ENCODE measurements at places on chromosomes 12 and 14.

- DNase-seq = no peak
These were observed 666.6 kb downstream of the NRXN3 start for GRCh38 chr14:78836777-78837176.

GRCh38 chr12:53298164-53298563 lies 1.3 kb upstream of the MYG1 start:
- no peak for DNase-seq

- DNase-seq = no peak
These were observed 965 bp upstream of the NOS1 start for GRCh38 chr12:117362391-117362790.

DNA sequence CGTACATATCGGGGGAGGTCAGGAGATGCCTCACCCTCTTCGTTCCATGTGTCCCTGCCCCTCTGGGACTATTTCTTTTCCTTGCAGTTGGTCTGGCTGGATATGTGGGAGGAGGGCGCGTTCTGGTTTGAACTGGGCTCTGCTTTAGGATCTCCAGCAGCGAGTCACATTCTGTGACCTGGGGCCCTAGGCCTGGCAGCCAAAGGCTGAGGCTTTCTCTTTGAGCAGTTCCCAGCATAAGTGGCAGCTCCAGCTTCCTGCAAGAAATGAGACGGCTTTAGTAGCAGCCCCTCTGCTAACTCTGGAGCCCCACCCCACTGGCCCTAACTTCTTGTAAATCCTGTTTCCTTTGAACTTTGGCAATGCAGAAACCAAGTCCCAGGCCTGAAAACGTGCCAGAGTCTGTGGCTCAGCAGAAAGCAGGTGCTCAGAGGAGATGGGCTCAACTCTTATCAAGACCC lies 274.8 kb downstream of the DPF3 start:
- DNase-seq = no peak

- DNase-seq = no peak
These were observed 22.4 kb downstream of the ARG2 start for GRCh38 chr14:67641902-67642749.

GRCh38 chr14:85471744-85472143 lies 58.2 kb upstream of the FLRT2 start:
- DNase-seq = no peak

- no peak for DNase-seq
These were observed 115.3 kb upstream of the PLXNC1 start for GRCh38 chr12:94033101-94033500.

DNA sequence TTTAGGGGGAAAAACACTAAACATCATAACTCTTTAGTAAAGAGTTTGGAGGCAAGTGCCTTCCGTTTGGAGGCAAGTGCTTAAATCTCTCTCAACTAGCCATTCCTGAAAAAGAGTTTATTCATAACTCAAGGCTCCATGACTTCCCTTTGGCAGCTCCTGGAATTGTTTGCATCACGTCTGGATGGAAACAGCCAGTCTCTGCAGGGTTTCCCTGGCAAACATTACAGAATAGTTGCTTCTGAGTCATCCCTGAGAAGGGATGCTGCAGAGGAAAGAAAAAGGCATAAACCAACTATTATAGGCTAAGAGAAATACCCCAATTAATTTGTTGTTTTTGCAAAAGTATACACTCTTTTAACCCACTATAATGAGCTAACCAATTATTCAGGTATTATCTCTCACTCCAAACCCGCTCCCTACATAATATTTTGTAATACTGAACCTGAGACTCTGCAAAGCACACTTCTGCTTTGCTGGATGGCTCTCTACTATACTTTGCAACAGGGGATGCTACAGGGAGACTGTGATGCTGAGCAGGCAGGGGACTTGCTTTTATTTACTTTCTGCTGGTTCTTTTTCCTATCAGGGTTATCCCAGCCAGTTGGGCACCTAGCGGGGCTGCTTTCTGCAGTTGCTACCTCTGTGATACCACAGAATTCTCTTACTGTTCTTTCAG lies 497.7 kb downstream of the FUT8 start:
- no peak for DNase-seq

- no peak for DNase-seq
These were observed 37.8 kb downstream of the ERGIC2 start for GRCh38 chr12:29343022-29343799.

DNA sequence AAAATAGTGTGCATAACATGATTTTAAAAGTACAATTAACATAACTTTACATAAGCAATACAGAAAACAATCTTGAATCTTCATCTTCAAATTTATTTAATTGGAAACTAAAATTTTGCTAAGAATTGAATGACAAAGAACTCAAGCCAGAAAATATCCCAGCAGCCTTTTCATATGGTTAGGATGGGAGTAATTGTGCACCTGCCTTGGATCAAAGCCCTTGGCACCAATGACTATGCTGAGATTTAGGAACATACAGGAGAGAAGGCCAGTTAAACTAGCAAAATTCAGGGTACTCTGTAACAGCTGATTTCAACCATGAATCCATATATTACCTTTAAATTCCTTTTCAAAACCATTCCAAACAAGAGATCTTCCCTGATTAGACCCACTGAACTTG lies 5.8 kb downstream of the KERA start:
- no peak for DNase-seq

- DNase-seq = no peak
These were observed 83.7 kb upstream of the BTG1 start for GRCh38 chr12:92229381-92229780.

- no peak for DNase-seq
These were observed 65.8 kb downstream of the RIC8B start for GRCh38 chr12:106840243-106840642.

DNA sequence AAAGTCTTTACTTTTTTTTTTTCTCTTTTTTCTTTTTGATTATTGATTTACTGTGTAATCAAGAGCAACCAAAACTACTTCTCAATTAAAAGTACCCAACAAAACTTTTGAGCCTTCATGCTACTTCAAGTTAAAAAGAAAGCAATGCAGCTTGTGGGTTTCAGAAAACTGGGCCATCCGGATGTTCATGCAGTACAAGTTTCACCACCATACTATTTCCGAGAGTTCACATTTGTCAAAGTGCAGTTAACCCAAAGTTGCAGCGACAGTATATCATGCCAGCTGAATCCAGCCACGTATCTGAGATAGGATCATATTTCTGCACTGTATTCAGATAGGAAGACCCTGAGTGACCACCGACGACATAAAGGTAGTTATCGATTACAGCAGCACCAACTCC lies 33.0 kb downstream of the KLHL28 start:
- no peak for DNase-seq

DNA sequence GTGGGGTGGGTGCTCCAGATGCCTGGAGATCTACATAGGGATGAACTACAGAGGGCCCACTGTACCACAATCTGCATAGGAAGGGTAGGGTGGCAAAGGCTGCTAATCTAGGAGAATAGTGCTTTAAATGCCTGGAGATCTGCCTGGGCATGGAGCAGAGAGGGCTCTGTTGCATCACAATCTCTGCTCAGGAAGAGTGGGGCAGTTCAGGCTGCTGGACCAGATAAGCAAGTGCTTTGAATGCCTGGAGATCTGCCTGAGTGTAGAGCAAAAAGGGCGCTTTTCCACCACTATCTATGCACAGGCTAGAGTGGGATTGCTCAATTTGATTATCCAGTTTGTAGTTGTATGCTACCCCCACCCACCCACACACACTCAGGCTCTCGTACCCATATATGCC lies 886.3 kb upstream of the SEL1L start:
- no peak for DNase-seq

DNA sequence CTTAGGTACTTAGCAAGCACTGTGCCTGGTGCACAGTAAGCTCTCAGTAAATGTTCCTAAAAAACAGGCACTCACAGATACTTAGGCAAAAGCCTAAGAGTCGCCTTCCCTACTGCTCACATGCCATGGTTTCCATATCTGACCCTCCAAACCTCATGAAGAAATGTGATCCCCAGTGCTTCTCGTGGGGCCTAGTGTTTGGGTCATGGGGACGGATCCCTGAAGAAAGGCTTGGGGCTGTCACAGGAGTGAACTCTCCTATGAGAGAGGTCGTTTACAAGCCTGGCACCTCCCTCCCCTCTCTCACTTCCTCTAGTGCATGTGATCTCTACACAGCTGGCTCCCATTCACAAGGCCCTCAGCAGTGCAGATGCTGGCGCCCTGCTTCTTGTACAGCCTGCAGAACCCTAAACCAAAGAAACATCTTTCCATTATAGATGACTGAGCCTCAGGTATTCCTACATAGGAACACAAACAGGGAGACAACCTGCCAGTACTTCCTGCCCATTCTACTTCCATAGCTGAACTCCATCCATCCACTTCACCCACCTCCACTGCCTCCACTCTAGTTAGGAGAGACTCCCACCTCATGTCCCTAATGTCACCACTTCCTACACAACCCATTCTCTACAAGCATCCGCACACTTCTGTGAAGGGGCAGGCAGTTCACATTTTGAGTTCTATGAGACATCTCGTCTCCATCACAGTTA lies 2.9 kb downstream of the SLC15A4 start:
- no peak for DNase-seq

- no peak for DNase-seq
These were observed 100.1 kb downstream of the PAH start for GRCh38 chr12:102816816-102817434.

GRCh38 chr14:60090864-60091519 lies 731 bp upstream of the PCNX4 start:
- DNase-seq = no peak

DNA sequence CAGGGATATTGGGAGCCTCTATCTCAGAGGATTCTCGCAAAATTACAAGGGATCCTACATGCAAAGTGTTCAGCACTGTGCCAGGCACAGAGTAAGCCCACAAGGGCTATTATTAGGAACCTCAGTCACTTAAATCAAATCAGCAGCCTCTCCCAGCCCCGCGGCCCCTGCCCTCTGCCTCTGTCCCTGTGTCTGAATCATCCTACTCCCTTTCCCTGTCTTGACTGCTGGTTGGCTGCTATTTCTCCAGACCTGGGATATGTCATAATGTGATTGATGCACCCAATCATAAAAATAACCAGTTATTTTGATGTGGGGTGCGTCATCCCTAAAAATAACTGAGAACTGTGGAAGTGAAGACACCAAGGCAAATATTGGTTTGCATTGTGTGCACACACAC lies 176.3 kb downstream of the KSR2 start:
- DNase-seq = no peak

DNA sequence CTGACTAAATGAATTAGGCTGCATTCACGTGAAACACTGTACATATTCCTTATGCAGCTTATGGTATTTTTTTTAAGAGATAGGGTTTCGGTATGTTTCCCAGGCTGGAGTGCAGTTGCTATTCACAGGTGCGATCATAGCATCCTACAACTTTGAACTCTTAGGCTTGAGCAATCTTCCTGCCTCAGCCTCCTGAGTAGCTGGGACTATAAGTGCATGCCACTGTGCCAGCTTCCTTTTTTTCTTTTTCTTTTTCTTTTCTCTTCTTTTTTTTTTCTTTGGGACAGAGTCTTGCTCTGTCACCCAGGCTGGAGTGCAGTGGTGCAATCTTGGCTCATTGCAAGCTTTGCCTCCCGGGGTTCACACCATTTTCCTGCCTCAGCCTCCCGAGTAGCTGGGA lies 35.8 kb upstream of the SPPL3 start:
- DNase-seq = no peak

DNA sequence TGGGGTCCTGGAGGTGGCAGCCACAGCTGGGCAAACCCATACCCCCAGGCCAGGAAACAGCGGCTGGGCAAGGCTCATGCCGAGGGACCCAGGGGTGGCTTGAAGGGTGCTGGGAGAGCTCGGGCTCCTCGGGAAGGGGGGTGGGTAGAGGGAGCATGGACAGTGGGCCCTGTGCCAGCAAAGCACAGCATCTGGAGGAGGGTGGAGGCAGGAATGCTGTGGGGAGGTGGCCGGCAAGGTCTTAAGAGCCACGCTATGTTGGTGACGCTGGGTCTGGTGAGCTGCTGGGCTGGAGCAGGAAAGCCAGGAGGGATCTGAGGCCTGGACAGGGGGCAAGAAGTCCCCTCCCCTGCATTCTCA lies 48.2 kb upstream of the DLK1 start:
- DNase-seq = no peak
